Heart right ventricle (tissue), 16 donors: ENCODE measurements at places on chromosomes 16 and 17. TPM values are rescaled to one million over a fixed set of nuclear protein-coding genes. Genes with fewer than 3 reads are reported as not detected.

DNA sequence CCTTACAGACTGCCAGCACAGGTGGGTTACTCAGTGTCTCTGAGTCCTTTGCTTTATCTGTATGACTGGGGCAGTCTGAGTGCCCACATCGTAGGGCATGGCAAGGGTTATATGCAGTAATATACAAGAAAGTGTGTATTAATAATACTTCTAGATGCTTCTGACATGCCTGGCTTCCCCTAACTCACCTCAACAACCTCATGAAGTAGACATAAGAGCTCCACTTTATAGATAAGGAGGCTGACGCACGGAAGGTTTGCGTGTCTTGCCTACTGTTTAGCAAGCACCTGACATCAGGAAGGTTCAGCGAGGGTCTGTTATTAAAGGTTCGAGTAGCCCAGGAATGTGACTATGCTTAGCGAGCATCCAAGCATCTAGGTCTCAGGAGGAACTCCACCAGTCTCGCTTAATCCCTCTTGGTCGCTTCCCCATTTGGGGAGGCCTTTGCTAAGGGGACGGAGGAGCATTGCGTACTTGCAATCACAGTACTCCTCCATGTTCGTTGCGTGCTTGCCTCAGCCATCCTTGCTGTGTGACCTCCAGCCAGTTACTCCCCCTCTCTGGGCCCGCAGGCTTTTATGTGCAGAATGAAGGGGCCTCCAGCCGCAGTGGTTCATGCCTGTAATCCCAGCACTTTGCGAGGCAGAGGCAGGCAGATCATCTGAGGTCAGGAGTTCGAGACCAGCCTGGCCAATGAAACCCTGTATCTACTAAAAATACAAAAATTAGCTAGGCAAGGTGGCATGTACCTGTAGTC lies 1.6 kb downstream of the KCNG4 start:
- DNase-seq, result no peak

DNA sequence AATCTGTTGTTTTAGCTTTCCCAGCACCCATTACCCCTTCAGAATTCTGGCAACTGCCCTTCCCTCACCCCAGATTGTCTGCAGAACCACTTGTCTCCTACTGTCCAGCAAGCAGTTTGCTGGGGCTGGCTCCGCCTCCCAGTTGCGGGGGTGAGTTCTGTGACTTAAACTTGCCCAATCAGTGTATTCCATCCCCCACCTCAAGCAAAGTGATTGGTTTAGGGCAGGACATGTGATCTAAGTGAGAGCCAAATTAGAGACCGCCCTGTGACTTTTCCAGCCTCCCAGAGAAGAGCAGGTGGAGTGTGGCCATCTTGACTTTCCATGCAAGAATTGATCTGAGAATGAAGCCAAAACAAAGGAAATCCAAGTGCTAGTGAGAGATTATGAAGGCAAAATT lies 22.7 kb upstream of the SRCIN1 start:
- DNase-seq, result no peak

DNA sequence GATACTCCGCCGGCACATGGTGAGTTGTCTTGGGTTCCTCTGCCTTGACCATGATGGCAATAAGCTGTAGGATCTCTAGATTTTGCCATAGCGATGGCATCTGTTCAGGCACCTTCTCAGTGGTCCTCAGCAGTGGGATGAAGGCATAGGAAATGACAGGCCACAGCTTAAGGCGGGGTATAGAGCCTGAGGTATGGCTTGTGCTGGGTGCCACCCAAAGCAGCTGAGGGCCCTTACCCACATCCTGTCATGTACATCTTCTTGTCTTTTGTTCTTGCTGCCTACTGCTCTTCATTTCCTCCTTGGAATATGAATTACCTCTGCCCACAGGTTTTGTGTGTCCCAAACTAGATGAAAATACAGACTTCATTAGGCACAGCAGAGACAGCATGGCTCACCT lies 29.5 kb downstream of the KAT7 start:
- DNase-seq, result no peak

Gene DCTPP1
- 39.9 TPM for total RNA-seq

DNA sequence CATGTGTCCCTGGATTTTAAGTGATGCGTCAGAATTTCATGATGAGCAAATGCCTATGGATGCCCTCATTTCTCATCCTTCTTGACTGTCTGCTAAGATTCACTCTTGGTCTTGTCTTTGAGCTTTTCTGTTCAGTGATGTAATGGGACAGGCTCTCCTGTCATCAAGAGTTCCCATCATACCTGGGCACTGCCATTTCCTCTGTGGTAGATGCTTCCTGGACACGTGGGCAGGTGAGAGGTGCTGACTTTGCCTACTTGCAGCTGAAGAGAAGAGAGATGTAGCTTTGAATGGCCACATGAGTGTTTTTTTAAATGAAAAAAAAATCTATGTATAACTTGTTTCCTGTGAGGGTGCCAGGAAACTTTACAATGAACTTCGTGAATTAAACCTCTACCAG lies 557.7 kb downstream of the MAF start:
- no peak for DNase-seq

GRCh38 chr16:62545039-62545438 lies 508.8 kb upstream of the CDH8 start:
- no peak for DNase-seq

DNA sequence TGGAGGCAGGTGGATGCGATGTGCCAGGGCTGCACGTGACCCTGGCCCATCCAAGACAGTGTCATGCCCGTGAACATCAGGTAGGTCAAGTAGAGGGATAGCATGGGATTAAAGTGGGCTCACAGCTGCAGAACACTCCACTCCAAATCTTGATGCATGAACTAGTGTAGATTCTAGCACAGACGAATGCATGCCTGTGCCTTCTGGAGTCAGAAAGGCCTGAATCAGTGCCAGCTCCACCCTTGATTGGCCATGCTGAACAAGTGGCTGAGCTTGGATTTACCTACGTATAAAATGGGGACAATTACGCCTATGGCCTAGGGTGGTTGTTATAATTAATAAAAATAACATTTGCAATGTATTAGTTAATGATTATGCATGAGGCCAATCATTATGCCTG lies 10.6 kb downstream of the IRX3 start:
- DNase-seq, result no peak

Gene KRT23
- total RNA-seq, result not detected

- no peak for DNase-seq
Measured at GRCh38 chr16:23682181-23682580, 3.5 kb downstream of the PLK1 start.

GRCh38 chr17:21025451-21025850 lies 17.4 kb downstream of the USP22 start:
- no peak for DNase-seq
